ENCODE measurements at places on chromosomes 3 and 15.

DNA sequence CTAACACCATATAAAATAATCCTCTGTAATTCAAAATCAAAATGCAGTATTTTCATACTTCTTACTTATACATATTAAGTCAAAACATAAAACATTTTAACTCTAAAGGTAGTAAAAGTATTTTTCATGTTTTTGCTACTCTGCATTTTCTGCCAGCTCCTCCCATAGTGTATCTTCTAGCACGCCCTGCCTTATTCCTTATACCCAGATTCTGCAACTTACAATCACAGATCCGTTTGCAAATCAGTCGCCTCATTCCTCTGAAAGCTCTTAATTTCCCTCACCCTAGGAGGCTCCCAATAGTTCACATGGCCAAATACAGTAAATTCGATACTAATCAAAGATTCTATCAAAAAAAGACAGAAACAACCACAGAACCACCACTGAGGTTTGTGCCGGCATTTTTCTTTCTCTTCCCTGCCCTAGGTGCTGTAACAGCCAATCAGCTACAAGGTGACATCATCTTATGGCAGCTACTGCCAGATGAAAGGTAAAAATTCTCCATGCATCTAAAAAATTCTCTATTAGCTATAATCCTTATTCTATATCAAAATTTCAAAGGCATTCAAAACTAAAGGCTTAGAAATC is 72.9 kb downstream of the CLASP2 start:
- no peak for DNase-seq

- no peak for DNase-seq
Observed at GRCh38 chr3:16848007-16848406, 36.7 kb upstream of the PLCL2 start.

DNA sequence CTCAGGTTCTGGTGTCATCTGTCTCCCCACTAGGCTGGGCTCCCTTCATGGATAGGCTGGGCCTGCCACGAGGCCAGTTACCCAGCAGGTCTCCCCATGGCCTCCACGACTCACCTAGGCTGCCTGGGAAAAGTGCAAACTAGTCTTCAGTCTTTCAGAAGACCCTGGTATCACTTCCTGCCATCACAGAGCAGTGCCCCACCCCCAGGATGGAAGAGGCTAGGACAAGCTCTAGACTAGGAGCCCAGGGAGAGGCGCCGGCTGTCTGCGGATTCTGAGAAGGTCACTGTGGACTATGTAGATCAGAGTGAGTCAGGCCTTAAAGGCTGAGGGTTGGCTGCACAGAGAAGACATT is 63.7 kb downstream of the CORO2B start:
- no peak for DNase-seq

DNA sequence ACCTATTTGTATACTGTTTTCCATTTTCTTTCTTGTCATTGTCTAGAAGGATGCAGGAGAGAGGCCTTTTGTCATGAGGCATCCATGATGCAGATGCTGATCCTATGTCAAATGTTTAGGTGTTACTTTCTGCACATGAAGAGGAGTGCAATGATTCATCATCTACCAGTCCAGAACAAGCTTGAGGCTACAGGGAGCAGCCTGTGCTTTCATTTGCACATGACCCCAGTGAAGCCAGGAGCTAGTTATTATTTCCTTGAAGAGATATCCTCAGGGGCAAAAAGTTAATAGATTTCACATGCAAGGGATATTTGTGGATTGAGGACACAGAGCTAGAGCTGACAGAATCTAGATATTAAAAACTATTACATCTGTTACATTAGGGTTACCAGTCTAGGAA is 204.4 kb upstream of the TGFBR2 start:
- DNase-seq = no peak

DNA sequence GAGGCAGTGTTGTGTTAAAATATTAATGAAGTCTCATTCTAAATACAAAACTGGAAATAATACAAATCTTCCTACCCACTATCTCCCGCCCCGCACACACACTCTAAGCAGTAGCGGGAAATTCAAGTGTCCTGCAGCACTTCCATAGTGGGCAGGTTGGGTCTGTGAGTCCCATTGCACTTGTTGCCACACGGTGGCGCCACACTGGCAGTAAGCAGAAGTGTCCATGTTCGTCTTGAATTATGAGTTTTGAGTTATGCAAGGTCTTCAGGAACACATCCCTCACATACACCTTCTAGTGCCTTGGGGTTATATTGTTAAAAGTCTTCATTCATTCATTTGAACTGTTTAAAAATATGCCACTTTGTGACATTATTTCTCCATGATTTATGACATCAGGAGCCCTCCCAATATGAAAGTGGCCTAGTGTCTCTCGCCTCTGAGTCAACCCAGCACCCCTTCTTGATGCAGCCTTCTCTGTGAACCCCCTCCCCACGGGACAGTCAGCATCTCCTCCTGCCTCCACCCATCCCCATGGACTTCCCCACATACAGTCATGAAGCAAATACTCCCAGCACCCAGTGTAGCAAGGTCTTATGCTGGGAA is 17.6 kb upstream of the CCDC174 start:
- no peak for DNase-seq

DNA sequence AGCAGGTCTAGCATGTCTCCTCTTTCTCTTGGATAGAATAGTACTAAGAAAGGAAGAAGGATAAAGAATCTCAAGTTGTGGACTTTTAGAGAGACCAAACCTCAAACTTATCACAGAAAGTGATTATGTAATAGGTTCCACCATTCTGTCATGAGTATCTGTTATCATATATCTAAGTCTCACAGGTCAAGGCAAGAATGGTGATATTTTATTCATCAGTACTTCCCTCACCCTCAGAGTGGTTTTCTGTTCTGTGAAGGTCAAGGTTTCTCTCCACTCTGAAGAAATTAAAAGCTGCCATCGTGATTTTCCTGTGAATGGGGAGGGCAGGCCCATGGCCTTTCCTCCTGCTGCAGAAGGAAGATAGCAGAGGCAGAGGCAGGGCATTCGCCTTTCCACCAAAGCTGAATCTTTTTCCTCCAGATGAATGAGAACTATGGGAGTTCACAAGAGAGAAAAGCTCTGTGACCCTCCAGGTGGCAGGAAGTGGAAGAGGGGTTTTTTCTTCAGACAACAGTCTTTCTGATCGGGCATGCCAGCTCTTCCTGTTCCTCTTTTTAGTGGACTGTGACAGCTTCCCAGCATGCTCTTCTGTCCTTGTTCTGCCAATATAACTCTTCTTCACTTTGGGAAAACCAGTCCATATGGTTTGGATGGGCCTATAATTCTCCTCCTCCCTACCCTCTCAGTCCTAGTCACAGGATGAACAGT is 37.1 kb upstream of the CCK start:
- DNase-seq = no peak

DNA sequence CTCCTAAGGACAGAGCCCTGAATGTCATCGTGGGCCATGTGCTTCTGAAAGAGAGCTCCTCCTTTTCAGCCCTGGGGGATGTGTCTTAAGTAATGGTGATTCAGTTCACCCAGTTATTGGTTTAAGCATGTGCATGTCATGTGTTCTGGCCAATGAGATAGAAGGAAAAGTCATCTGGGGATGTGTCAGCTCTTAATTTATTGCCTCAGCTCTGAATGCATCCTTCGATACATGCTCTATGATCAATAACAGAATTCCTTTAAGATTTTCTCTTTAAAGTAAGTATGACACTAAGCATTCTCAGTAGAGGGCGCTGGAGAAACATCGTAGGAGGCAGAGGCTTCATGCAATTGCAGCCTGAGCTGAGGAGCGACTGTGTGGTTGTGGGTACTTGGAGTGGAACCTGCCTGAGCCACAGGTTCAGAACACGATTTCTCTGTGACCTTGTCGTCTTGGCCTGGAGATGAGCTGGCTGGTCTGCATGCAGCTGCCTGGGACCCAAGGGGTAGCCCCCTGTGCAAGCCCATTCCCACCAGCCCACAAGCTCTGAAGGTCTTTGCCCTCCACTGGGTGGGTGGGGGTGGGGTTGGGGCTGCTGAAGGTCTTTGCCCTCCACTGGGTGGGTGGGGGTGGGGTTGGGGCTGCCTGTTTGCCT is 69.5 kb downstream of the C3orf38 start:
- DNase-seq = peak; percentile 57

Measured in renal pelvis (tissue), 12 donors.